Stimulated activated naive B cell treated with anti-CD40 and anti-IgM and Interleukin-4, amounts not matched to agents 10 μg/mL and 1 μg/mL and 100 μg/mL, for 72 hours (primary cell): ENCODE measurements at places on chromosomes 3 and 15.

- no peak for DNase-seq
Observed at GRCh38 chr3:10552631-10552943, 47.2 kb upstream of the ATP2B2 start.

GRCh38 chr3:99410789-99411311, 227.5 kb upstream of the COL8A1 start:
- no peak for DNase-seq

GRCh38 chr15:67826717-67827561, 1.6 kb downstream of the SKOR1 start:
- no peak for DNase-seq

DNA sequence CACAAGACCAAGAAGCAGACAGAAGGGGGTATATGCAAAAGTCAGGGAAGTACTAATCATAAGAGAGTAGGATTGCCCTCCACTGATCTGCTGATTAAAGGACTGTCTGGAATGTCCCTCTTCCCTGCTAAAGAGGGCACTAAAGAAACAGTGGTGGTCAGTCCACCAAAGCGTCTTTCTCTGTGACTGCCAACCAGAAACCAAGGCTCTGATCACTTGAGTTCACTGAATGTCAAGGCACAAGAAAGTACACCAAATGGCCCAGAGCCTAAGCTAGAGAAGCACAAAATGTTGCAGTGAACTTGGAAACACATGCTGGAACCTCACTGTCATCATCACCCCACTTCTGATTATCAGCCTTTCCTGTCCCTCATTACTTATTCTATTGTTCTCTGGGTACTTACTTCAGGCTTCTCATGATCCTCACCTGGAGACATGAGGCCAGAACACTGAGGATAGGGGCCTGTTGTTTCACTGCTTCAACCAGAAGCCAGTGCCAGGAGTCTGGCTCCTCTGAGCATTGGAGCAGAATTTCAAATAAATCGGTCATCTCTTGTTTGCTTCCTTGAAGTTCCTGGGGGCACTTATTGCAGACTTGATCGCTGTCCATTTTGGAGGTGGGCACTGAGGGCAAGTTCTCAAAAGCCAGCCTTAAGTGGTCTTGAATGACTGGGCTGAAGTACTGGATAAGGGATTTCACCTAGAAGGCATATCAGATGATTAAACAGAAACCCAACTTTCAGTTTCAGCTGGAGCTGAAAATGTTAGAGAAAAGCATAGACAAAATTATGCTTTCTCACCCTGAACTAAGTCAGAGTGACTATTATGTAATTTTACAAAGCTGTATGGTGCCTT, 58.9 kb downstream of the EIF3J start:
- DNase-seq: no peak

- DNase-seq: no peak
Observed at GRCh38 chr15:57580428-57580827, 11.3 kb upstream of the MYZAP start.

GRCh38 chr3:32870373-32871095, 52.7 kb downstream of the TRIM71 start:
- DNase-seq: no peak
